ENCODE measurements at places on chromosomes 2 and 18.

DNA sequence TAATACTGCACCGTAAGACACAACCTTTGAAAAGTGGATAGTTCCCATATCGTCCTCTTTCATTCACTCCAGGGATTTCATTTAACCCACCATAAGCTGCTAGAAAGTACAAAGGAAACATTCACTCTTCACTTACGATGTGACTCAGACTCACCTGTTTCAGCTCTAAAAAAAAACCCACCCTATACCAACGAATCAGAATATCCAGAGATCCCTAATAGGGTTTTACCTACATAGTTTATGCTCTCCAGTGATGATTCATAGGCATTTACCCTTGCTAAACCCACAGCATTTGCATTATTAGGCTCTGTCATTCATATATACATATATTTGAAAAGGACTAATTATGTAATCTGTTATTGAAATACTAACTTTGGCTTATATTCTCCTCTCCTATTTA, 60.2 kb downstream of the PRPF40A start:
- no peak for DNase-seq

- no peak for DNase-seq
Measured at GRCh38 chr18:23171581-23172156, 36.4 kb downstream of the CABLES1 start.

GRCh38 chr2:112474844-112475486, 7.0 kb upstream of the TTL start:
- no peak for DNase-seq

GRCh38 chr2:217959723-217960122, 43.1 kb downstream of the TNS1 start:
- no peak for DNase-seq

- DNase-seq: no peak
Measured at GRCh38 chr18:9630444-9630843, 16.1 kb upstream of the PPP4R1 start.

- no peak for DNase-seq
Measured at GRCh38 chr2:105334211-105334610, 3.1 kb upstream of the C2orf49 start.

- DNase-seq: no peak
Measured at GRCh38 chr2:39300044-39300978, 56.5 kb upstream of the CDKL4 start.

DNA sequence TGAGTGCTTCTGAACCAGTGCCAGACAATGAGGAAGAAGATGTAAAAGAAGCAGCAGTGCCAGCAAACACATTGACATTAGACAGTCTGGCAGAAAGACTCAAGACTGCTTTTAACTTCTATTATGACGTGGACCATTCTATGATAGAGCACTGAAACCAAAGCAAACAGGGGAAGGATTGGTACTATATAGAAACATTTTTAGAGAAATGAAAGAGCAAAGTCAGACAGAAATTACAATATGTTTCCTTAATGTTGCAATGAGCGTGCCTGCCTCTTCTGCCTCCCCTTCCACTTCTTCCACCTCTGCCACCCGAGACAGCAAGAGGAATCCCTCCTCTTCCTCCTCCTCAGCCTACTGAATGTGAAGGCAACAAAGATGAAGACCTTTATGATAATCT, 39.7 kb downstream of the DHX57 start:
- no peak for DNase-seq

DNA sequence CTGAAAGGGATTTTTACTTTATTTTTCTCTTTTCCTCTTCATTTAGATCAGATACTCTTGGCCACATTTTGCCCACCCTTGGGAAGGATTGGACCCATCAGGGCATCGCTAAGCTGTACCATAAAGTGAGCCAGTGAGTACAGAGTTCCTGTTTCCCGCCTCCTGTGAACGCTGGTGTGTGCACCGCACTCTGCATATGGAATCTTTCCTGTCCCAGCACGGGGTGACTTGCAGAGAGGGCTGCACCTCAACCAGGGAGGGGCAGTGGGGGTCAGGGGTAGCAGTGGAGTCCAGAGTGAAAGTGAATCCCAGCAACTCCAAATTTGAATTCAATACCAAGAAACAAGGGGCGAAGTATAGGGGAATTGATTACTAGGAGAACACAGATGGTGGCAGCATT, 58.6 kb downstream of the LPIN1 start:
- no peak for DNase-seq

- DNase-seq: no peak
Measured at GRCh38 chr2:86025976-86026743, 79.5 kb downstream of the POLR1A start.

DNA sequence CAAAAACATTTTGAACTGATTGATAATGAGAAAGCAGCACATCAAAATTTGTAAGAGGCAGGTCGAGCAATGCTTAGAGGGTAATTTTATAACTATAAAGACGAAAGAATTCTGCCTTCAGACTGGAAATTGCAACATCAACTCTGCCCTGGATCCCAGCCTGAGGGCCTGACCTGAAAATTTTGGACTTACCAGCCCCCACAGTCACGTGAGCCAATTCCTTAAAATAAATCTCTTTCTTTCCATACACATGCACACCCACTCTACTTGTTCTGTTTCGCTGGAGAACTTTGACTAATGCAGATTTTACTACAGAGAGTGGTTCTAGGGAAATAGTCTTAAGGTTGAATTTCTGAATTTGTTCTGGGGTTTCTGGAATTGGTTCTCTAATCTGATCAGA, 14.6 kb upstream of the ACOXL start:
- DNase-seq: no peak

DNA sequence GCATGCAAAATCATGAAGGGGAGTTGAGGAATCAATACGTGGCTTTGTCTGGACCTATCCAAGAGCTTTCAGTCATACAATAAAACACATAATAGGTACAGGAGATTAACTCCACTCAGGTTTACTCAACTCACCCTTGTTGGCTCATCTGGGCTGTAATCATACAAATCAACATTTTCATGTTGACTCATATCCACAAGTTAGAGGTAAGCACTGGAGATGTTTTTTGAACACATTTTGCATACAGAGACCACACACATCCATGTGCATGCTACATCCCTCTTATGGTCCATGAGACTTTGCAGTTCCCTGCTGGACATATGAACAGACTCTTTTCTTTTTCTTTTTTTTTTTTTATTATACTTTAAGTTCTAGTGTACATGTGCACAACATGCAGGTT, 336.9 kb upstream of the PIK3C3 start:
- DNase-seq: no peak

All from NCI-H1417 treated with DMSO at 0.1 percent for 48 hours (cell line).